ENCODE measurements at places on chromosomes 2 and 18. TPM values are rescaled to one million over a fixed set of nuclear protein-coding genes. Genes with fewer than 3 reads are reported as not detected.

DNA sequence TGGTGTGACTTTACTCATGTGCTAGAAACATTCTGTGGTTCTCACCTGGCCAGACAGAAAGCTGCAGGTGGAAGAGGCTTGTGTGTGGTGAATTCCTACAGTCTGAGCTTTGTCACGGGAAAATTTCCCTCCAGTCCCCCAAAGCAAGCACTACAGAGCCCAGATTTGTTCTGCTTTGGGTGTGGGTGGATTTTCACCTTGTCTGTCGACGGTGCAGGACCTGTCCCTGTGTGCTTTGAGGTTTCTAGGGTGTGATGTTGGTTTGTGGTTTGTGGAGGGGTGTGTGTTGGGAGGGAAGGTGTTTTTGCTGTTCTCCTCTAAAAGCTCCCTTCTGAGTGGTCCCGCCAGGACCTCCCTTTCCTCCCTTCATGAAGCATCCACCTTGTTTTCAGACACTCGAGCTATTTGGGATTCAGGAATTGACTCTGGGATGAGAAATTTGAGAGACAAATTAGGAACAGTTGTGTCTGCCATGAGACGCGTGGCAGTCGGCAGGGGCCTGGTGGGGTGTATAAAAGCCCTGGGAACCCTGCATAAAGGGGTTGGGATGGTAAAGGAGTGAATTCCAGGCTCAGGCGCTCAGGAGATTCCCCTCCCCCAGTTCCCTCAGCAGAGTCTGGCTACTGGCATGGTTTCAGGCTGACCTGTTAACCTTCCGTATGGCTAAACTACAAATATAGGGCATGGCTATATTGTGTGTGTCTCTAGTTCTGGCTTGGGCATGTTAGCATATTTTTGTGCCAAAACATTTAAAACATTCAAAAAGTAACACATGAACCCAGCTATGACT is 65.5 kb downstream of the DGKD start:
- H3K36me3 ChIP-seq: no peaks in the 10 kb centered on the region
- no peaks in the 10 kb centered on the region for H3K27me3 ChIP-seq
- peak overlapping the region; percentile 3 for H3K4me3 ChIP-seq
- H3K4me1 ChIP-seq: peaks cover 17% of the 10 kb centered on the region
- peak overlapping the region; percentile 49 for H3K27ac ChIP-seq
- DNase-seq: no peak

DNA sequence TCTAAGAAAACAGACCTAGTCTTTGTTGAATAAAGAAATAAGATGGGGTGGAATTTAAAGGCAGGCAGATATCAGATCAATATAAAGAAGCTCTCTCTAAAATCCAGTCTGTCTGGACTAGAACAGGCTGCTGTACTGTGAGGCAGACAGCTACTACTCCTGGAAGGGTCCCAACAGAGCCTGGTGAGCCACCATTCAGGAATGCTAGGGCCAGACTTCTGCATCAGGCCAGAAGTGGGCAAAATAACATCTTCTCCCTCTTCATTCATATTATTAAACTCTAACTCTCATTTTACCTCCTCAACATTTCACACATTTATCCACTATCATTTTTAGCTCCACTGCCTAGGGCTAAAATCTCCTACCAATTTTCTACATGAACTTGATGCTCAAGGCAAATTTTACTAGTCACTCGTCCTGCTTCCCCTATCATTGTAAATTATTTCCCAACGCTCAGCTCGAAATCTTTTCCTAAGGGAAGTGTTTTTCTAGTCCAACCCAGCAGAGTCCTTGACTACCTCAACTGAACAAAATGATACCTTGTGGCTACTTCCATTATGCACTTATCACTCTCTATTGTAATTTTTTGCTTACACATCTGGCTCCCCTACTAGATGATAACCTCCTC is 45.2 kb upstream of the GLS start:
- no peaks in the 10 kb centered on the region for H3K27me3 ChIP-seq
- no peaks in the 10 kb centered on the region for H3K4me1 ChIP-seq
- no peak overlapping the region for H3K4me3 ChIP-seq
- no peaks in the 10 kb centered on the region for H3K36me3 ChIP-seq
- H3K27ac ChIP-seq: no peak overlapping the region

DNA sequence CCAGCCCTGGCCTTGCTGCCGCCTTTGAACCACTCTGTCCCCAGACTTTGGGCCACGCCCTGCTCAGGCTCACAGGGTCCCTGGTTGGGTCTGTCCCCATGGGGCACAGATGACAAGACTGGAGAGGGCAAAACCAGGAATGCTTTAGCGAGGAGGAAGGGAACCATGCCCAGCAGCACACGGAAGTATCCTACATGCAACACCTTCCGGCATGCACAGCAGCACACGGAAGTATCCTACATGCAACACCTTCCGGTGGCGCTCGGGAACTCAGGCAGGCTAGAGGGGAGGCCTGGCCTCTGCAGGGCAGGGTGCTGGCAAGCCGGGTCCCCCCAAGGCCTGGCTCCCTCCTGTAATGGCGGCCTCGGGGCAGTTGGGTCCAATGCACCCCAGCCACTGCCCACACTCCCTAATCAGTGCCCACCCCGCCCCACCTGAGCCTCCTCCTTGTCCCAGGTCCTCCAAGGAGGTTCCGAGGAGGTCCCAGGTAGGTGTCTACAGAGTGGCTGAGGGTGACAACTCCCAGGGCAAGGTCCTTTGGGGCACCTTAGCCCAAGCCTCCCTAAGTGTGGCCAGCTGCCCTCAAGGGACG is 33.6 kb upstream of the SNED1 start:
- H3K27ac ChIP-seq: no peak overlapping the region
- H3K27me3 ChIP-seq: no peaks in the 10 kb centered on the region
- no peaks in the 10 kb centered on the region for H3K36me3 ChIP-seq
- H3K4me3 ChIP-seq: no peak overlapping the region
- no peak for DNase-seq
- peaks cover 6% of the 10 kb centered on the region for H3K4me1 ChIP-seq

DNA sequence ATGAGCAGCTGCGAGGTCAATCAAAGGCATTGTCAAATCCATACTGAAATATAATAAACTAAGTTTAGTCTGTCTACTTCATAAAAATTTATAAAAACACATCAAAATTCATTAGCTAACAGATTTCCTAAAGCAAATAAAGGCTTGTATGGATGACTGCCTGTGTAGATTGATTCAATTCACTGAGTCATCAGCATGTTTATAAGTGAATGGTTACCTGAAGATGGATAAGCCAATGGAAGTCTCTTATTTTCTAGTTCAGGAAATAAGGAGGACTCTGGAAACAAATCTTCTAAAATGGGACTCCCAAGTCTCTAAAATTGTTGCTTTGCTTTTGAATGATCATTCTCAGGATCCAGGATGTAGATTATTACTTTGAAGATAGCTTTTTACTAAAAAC is 57.0 kb upstream of the HNRNPA3 start:
- no peak for DNase-seq
- no peak overlapping the region for H3K27ac ChIP-seq
- H3K36me3 ChIP-seq: no peaks in the 10 kb centered on the region
- H3K4me3 ChIP-seq: no peak overlapping the region
- no peaks in the 10 kb centered on the region for H3K27me3 ChIP-seq

- no peaks in the 10 kb centered on the region for H3K27me3 ChIP-seq
- H3K36me3 ChIP-seq: no peaks in the 10 kb centered on the region
- no peaks in the 10 kb centered on the region for H3K4me1 ChIP-seq
- DNase-seq: no peak
- no peak overlapping the region for H3K27ac ChIP-seq
Observed at GRCh38 chr2:144950899-144951560, 431.1 kb upstream of the ZEB2 start.

- no peak overlapping the region for H3K4me3 ChIP-seq
- no peaks in the 10 kb centered on the region for H3K27me3 ChIP-seq
- no peak overlapping the region for H3K27ac ChIP-seq
Observed at GRCh38 chr2:171735991-171736710, 48.9 kb downstream of the DYNC1I2 start.

GRCh38 chr18:21313576-21313975 is 71.5 kb downstream of the GREB1L start:
- no peaks in the 10 kb centered on the region for H3K36me3 ChIP-seq
- no peaks in the 10 kb centered on the region for H3K27me3 ChIP-seq
- no peak overlapping the region for H3K27ac ChIP-seq
- no peaks in the 10 kb centered on the region for H3K4me1 ChIP-seq
- no peak overlapping the region for H3K4me3 ChIP-seq

DNA sequence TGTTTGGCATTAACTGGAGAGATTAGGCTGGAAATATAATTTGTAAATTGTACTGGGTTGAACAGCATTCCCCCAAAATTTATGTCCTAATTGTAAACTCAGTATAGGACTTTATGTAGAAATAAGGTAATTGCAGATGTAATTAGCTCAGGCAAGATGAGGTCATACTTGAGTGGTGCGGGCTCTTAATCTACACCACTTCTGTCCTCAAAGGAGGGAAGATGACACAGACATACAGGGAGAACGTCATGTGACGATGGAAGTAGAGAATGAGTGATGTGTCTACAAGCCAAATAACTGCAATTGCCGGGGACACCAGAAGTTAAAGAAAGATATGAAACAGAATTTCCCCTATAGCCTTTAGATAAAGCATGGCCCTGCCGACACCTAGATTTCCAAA is 1501.1 kb upstream of the PIK3C3 start:
- H3K36me3 ChIP-seq: no peaks in the 10 kb centered on the region
- no peaks in the 10 kb centered on the region for H3K4me1 ChIP-seq
- no peak overlapping the region for H3K4me3 ChIP-seq
- no peak overlapping the region for H3K27ac ChIP-seq
- DNase-seq: no peak
- no peaks in the 10 kb centered on the region for H3K27me3 ChIP-seq

GRCh38 chr2:176554101-176555048 is 285.1 kb downstream of the MTX2 start:
- H3K27me3 ChIP-seq: no peaks in the 10 kb centered on the region
- peak overlapping the region; percentile 18 for H3K4me3 ChIP-seq
- no peak for DNase-seq
- no peaks in the 10 kb centered on the region for H3K36me3 ChIP-seq
- H3K4me1 ChIP-seq: peaks cover 7% of the 10 kb centered on the region
- peak overlapping the region; percentile 26 for H3K27ac ChIP-seq

DNA sequence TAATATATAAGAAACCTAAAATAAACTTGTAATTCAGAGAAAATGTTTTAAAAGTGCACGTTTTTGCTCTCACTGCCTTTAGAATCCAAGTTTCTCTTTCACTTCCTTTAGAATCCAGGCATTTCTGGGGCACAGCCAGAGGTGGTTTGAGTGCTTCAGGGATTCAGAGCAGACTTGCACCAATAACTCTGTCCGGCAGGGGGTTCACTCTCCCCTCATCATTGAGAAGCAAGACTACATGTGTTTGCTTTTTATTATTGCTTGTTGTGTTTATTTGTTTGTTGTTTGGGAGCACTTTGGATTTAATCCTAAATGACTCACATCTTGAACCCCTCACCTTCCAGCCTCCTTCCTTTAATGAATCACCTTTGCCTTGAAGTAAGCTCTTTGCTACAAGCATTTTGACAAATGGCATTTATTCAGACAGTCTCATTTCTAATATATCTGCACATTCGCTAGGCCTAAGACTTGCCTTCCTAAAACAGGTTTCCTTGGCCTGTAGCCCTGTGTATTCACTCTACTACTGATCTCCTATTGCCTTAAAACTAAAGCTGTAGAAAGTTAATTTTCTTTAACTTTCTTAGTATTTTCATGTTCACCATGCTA is 233.5 kb upstream of the ATP5MC3 start:
- DNase-seq: no peak
- H3K36me3 ChIP-seq: no peaks in the 10 kb centered on the region
- H3K27me3 ChIP-seq: no peaks in the 10 kb centered on the region
- H3K4me1 ChIP-seq: no peaks in the 10 kb centered on the region
- H3K27ac ChIP-seq: no peak overlapping the region

DNA sequence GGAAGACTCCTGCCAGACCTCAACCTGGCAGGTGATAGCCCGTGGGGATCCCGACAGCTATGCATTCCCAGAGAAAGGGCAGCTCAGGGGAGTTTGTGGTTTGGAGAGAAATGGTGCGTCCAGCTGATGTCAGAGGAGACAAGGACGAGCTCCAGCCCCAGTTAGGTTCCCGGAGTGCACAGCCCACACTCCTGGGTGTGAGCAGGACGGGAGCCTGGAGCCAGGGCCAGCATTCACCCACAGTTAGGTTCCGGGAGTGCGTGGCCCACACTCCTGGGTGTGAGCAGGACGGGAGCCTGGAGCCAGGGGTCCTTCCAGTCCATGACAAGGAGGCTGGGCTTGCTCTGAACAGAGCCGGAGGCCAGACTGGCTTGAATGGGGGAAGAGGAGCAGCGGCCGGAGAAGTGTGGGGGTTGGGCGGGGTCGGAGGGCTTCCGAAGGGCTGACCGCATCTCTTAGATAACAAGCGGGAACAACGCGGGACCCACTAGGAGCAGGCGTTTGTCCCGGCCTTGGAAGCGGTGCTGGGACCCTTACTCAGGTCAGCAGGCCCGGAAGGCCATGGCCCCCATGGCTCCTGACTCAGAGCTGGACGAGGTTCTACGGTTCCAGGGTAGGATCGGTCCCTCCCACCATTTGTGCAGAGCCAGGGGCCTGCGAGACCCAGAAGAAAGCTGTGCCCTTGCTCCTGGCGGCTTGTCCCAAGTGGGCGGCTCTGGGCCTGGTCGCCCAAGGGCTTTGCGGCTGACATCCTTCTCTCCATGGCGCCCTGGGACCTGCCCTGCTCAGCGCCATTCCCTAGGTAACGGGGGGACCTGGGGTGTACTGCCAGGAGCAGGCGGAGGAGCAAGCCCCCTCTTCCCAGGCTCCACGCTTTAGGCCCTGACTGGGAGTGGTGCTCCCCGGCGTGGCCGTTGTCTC is 185.6 kb downstream of the RTP5 start:
- H3K4me1 ChIP-seq: no peaks in the 10 kb centered on the region
- no peaks in the 10 kb centered on the region for H3K36me3 ChIP-seq
- H3K4me3 ChIP-seq: no peak overlapping the region
- H3K27me3 ChIP-seq: peaks cover 62% of the 10 kb centered on the region

DNA sequence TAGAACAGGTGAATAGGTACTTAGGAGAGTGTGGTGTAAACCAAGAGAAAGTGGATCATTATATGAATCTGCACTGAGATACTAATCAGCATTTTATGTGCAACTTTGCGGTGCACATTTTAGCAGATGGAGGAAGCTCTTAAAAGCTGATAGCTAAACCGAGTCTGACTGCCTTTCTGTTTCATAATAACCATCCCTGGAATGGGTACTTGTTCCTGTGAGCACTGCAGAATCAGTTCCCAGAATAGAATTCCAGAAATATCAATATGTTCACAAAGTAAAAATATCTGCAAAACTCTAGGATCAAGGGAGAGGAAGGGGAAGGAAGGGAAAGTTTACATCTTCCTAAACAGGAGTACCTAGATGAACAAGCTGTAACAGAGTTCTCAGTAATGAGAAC is 432.2 kb upstream of the HNRNPA3 start:
- H3K4me3 ChIP-seq: no peak overlapping the region
- no peaks in the 10 kb centered on the region for H3K4me1 ChIP-seq
- no peak overlapping the region for H3K27ac ChIP-seq
- H3K36me3 ChIP-seq: no peaks in the 10 kb centered on the region
- H3K27me3 ChIP-seq: no peaks in the 10 kb centered on the region
- DNase-seq: no peak

GRCh38 chr2:110095994-110096633 is 19.5 kb downstream of the MALL start:
- DNase-seq: no peak
- H3K4me3 ChIP-seq: no peak overlapping the region
- H3K27me3 ChIP-seq: no peaks in the 10 kb centered on the region

Gene IL1R2
- 182 TPM for total RNA-seq

Gene BOLL
- total RNA-seq: not detected

Gene SRD5A2
- total RNA-seq: not detected

Gene CAPN14
- total RNA-seq: 130 TPM

Gene XDH
- 44.0 TPM for total RNA-seq

Gene PRKAG3
- total RNA-seq: not detected

Gene ABCA12
- total RNA-seq: 1.5 TPM

Gene KLHL29
- total RNA-seq: 4.7 TPM

Measured in esophagus squamous epithelium (tissue), 5 donors.